ENCODE measurements at places on chromosomes 3 and 15.

DNA sequence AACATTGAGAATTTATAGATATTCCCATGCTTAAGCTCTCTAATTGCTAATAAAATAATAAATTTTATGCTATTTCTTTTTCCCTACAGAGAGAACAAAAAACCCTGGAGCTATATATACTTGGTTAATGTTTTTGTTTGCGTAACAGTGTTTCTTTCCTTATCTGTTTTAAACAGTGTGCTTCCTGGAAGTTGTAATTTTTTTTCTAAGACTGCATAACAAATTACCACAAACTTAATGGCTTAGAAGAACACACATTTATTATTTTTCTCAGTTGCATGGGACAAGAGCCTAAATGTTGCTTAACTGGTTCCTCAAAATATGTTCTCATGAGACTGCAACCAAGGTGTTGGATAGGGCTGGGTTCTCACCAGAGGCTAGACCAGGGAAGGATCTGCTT, 49.7 kb upstream of the DPH6 start:
- no peak for DNase-seq

- DNase-seq = no peak
Measured at GRCh38 chr15:42203891-42204290, 4.2 kb downstream of the VPS39 start.

DNA sequence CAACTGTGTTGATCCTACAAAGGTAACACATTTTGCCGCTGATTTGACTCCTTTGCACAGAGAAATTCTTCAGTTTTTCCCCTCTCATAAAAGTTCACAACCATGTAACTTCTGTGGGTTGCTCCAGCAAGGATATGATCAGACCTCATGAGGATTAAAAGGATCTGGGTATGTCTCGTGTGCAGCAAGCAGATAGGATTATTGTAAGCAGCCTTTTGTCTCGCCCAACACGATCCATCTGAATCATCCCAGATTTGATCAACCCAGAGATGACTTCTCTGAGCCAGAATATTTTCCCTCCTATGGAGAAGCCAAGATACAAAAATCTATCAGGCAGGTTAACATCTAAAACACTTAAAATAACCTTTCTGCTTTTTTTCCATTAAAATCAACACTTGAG, 12.8 kb upstream of the BNIP2 start:
- no peak for DNase-seq

DNA sequence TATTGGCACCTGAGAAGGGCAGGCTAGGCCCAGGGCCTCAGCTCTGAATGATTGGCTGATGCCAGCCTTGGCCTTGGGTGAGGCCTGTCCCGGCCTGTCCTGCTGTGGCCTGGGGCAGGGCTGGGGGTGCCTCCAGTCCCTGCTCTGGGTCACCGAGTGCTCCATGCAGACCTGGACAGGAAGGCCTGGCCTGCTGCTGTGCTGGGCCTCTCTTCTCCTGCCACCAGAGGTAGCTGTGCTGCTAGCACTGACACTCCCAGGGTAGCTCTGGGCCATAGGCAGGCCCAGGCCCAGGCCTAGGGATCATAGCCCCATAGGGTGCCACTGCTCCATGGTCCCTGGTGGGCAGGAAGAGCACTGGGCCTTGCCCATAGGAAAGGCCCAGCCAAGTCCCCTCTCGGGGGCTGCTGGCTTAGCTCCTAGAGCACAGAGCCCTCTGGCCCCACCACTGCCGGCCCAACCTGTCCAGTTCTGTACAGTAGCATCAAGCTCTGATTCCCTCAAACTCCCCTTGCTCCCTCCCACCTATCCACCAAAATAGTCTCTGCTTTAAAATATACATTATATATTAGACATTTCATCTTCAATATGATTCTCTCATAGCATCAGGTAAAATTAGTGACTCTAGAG, 18.2 kb downstream of the ABTB1 start:
- DNase-seq = no peak
